Right ventricle myocardium superior (tissue), 1 donor: ENCODE measurements at places on chromosomes 7 and 10. TPM values are rescaled to one million over a fixed set of nuclear protein-coding genes. Genes with fewer than 3 reads are reported as not detected.

The FAM3C gene
- total RNA-seq = 36.5 TPM

The WDR91 gene
- total RNA-seq = 5.1 TPM

The SEC61A2 gene
- total RNA-seq = 9.7 TPM

- DNase-seq = no peak
Measured at GRCh38 chr7:40463446-40463845, 328.6 kb downstream of the SUGCT start.

DNA sequence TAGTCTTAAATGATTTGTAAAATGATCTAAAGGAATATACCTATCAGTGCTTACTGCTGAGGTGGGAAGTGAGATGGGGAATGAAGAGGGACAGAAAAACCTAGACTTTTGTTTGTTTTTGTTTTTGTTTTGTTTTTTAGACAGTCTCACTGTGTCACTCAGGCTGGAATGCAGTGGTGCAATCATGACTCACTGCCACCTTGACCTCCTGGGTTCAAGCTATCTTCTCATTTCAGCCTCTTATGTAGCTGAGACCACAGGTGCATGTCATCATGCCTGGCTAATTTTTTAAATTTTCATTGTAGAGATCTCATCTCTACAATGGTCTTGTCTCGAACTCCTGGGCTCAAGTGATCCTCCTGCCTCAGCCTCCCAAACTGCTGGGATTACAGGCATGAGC is 116.4 kb upstream of the SEM1 start:
- no peak for DNase-seq

DNA sequence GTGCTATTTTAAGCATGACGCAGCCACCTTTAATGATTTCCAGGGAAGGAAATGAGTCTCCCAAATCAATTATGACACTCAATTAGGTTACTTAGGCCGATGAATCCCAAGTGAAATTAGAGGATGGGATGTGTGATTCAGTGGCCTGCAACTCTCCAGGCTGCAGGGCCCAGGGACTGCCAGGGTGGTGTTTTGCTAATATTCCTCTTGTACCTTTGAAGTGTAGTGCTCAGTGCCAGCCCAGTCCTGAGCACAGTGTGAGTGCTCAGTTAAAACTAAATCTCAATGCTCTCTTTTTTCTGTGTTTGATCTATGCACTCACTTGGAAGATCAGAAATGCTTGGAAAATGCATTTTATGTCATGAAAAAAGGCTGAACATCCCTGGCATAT is 51.6 kb downstream of the SEM1 start:
- DNase-seq = no peak

DNA sequence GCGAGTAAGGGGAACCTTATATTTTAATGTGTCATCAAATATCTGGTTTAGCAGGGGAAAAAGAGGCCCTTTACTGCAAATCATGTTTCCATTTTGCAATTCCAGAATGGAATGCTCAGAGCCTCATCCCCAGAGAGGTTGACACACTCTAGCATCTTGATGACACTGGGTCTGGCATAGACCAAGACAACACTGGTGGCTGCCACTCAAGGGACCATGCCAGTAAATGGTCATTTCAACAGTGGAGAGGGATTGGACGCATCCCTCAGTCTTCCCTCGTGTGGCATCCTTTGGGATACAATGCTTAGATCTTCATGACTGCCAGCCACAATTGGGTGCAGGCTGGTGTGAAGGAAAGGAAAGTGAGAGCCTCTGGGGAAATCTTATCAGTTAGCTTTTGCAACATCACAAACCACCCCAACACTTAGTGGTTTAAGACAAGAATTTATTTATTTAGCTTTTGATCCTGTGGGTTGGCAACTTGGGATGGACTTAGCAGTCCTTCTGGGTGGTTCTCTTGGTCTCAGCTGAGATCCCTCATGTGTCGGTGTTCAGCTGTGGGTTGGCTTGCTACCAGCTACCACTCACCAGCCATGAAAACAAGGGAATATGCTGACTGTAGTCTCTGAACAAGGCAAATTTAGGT is 21.6 kb downstream of the TACC2 start:
- no peak for DNase-seq

DNA sequence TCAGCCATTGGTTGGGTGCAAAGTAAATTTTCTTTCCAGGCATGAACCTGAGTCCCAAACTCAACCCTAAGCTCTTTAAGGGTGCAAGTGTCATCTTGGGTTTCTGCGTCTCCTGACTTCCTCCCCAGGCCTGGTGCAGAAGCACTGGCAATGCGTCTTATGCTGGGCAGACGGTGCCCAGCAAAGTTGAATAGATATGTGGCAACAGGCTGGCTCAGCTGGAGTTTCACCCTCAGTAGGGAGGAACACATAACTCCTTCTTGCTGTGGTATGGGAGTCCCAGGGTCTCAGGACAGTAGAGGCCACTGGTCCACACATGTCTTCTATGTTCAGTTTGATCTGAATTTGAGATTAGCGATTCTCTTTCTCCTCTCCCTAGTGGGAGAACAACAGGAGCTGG is 181.3 kb downstream of the RPS24 start:
- no peak for DNase-seq

DNA sequence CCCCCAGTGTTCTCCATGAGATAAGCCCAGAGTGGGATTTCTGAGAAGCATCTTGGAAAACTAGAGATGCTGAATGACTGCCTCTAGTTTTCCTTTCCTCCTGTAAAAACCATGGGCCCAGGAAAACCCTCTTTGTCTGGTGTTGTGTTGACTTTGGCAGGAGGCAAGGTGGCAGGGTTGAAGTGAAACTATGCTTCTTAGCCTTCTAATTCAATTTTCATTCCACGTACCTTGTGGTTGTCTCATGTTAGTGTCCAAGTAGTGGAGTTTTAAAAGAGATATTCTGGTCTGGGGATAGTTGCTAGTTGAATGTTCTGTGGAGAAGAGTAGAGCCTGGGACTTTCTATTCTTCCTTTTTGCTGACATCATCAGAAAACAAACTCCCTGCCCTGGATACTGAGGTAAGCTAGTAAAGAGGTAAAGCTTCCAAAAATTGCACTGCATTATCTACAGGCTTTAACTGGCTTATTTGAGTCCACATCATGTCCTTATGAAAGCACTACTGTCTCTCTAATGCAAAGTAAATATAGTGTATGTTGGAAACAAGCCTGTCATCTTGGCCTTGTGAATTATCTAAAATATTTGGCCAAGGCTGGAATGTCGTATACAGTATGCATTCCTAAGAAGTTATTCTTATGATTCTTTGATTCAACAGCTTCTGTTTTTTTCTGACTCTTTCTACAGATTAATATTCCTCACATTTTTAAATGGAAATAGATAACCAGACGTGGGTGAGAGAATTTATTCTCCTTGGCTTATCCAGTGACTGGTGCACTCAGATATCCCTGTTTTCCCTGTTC is at the start of gene OR2F2:
Gene OR2F2, plus strand, starts transcription at position 708 of the 800 bp plus-strand sequence. Its CDS starts 0 bp downstream, at position 708.
- DNase-seq = no peak
